ENCODE measurements at places on chromosomes 5 and 9.

DNA sequence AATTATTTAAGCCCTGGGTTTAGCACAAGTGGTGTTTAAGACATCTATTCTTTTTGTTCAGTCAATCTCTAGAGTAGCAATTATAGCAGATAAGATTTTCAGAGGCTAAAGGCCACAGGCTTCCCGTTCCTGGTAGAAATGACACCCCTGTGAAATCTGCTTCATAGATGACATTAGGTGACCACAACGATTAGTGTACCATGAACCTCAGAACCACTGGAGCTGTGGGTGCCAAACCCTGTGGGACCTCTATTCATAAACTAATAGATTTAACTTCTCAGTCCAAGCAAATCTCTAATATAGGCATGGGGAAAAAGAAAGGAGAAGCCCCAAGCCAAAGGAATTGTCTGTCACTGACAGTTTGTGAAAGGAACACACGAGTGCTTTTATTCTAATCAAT is 207.4 kb downstream of the ARRDC3 start:
- DNase-seq = no peak

DNA sequence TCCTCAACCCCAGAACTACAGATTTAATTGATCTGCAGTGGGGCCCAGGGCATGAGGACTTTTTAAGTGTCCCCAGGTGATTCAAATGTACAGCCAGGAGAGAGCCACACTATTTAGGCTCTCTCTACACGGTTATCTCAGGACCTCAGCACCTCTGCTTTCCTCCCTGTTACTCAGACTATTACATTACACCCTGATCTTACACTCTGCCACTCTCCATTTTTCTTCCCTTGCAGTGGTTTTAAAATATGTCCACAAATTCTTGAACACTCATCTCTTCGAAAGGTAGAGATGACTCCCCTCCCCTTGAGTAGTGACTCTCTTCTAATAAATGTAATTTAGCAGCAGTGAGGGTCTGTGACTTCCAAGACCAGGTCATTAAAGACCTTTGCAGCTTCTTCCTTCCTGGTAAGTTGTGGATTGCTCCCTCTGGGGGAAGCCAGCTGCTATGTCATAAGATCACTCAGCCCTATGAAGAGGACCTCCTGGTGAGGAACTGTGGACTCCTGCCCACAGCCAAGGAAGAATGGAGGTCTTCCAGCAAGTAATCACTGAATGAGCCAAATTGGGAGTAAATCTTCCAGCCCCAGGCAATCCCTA is 87.5 kb upstream of the SSBP2 start:
- no peak for DNase-seq

- DNase-seq = no peak
These were observed 28.2 kb downstream of the YIPF5 start for GRCh38 chr5:144142139-144142823.

DNA sequence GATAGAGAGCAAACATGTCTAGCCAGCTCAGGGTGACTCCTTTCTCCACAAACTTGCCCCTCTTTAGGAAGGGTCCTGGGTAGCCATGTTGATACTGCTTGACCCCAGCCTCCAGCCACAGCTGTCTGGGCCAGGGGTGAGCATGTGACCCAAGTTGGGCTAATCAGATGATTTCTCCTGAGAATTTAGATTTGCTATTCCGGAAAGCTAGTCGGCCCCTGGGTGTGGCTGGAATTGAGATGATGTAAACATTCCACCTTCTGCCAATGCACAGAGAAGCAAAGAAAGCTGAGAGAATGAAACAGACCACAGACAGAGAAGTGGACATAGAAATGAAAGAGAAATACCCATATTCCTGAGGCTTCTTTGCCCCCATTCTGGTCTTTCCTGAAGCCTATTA is 17.8 kb upstream of the B4GALT1 start:
- no peak for DNase-seq

DNA sequence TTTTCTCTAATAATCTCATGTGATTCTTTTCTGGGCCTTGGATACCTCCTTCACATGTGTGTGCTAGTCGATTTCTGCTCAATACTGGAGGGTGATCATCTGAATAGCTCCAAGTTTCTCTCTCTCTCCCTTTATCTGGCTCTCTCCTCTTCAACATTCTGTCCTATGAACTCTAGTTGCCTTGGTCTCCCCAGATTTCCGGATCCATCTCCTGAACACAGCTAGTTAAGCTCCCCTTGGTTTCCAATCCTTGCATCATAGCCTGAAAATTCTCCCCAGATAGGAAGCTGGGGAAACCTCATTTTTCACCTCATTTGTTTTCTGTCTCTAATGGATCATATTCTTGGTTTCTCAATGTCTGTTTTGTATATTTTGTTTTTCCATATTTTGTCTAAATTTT is 832.3 kb downstream of the MTRR start:
- DNase-seq = no peak

DNA sequence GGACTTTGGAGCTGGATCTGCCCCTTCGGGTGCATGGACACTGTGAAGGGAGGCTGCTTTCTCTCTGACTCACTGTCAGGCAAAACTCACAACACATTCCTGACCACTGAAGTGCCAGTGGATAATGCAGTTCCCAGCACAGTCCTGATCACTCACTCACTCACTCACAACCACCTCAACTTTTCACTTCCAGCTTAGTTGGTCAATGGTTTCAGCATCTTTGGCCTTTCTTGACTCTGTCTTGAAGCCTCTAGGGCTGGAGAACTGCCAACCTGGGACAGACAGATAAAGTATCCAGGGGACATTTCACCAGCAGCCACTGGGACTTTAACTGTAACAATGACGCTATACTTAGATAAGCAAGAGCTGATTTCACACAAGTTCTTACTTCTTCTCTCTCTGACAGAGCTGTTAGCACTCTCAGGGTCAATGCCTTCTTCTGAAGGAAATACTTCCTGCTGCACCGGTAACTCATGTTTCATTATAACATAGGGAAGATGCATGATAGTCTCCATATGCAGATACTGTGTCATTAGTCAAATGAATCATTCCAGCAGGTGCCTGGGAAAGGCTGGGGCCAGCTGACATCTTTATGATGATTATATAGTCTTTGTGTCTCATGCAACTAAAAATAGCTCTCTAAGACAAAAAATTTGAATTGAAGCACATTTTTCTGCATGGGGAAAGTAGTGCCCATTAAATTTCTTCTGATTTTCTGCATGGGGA is 499.0 kb downstream of the SEMA5A start:
- DNase-seq = no peak

- no peak for DNase-seq
These were observed 106.3 kb downstream of the ROR2 start for GRCh38 chr9:91843623-91844148.

GRCh38 chr5:160493806-160494338 is 72.2 kb downstream of the PTTG1 start:
- no peak for DNase-seq

DNA sequence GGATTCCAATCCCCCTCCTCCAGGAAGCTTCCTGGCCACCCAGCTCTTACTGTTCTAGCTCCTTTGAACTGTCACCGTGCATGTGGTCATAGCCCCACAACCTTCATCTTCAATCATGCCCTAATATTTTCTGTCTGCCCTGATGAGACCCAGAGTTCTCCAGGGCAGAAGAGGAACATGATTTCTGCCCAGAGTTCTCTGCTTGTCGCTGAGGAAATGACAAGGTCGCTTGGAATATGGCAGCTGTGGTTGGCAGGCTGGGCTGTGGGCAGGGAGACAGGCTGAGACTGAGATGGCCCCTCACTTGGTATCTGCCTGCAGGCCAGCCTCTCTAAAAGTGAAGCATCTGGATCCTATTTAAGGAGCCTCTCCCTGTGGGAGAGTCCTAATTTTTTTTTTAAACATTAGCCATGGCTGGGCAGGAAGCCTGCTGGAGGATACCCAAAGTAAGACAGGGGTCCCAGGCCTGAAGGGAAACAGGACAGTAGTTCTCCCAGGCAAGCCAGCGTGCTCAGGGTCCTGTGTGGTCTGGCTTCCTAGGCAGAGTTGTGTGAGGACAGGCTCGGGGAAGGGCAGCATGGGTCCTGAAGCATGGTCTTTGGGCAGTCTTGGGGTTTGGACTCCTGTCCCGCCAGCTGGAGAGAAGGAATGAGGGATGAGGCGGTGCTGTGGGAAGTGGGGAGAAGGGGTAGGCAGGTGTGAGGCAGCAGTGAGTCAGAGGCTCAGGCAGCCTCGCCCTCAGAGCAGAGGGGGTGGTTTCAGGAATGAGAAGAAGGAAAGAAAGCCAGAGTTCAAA is 242.1 kb downstream of the FSTL4 start:
- DNase-seq = no peak

DNA sequence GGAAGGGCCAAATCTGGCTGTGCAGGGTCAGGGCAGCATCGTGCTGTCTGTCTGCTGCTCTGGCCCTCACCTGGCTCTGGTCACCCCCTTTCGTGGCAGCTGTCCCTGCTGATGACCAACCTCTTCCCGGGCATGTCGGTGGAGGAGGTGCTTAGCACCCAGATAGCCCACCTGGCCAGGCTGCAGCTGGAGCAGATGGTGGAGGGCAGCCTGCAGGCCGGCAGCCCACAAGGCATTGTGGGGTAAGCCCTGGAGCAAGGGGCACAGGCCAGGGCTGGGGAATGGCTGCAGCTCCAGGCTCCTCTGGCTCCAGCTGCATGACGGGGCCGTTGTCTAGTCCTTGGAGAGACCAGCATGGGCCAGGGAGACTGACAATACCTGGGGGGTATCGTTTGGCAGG is 8.2 kb downstream of the TOR2A start:
- DNase-seq = no peak

DNA sequence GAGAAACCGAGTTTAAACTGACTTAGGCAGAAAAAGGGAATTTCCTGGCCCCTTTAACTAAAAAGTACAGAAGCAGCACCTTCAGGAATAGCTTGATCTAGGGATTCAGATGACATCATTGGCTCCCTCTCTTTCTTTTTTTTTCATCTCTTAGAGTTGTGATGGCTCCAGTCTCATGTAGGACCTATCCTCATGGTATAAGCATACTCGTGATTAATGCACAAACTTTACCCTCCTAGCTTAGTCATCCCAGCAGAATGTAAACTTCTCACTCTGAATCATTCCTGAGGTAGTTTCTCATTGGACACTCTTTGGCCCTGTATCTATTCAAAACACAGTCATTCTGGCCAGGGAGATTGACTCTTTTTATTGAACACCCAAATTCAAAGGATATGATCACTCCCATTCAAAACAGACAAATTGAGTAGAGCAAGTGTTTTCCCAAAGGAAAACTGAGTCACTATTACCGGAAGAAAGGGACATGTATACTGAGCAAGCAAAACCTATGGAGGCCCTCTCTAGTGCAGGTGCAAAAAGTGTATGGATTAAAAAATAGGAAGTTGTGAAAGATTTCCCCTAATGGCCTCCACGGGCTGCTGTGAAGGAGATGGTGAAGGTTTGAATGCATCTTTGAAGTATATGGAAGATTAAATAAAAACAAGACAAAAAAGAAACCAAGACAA is 27.6 kb upstream of the SMIM23 start:
- no peak for DNase-seq

DNA sequence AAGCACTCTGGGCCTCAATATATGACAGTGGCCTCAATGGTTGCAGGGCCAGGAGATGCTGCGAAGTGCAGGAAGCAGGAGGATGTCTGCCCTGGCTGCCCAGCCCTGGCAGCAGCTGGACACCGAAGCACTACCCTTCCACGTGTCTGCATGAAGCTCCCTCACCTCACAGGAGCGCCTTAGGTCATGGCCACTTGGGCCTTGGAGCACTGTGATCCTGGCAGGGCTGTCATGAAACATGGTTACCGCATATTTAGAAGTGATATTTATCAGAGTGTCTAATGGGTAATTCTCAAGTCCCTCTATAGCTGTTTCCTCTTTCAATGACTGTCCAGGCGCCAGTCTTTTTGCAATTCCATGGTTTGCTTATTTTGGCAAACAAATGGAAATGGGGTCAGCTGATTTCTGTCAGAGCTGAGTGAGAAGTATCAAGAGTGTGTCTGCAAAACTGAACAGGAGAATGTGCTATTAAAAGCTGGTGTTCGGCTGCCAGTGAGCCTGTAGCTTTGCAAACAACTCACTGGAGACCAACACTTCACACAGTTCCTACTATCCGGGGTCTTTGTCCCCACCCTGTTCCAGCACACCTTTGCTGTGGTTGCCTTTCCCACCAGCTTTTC is 285.9 kb downstream of the KIF4B start:
- no peak for DNase-seq

DNA sequence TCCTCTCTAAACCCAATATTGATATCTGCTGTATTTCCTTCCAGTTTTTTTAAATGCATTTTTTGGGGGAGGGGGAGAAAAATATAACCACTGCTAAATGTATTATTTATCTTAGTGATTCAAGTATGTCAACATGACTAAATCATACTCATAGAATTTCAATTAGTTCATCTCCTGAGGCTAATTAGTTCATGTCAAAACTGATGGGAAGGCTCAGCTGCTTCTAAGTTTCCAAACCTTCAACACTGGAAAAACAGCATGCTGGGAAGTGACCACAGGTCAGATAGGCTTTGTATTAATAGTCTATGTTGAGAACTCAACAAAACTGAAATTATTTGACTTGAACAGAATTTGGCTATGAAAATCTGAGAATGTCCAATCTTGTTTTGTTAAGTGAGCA is 118.7 kb downstream of the TTLL11 start:
- no peak for DNase-seq

DNA sequence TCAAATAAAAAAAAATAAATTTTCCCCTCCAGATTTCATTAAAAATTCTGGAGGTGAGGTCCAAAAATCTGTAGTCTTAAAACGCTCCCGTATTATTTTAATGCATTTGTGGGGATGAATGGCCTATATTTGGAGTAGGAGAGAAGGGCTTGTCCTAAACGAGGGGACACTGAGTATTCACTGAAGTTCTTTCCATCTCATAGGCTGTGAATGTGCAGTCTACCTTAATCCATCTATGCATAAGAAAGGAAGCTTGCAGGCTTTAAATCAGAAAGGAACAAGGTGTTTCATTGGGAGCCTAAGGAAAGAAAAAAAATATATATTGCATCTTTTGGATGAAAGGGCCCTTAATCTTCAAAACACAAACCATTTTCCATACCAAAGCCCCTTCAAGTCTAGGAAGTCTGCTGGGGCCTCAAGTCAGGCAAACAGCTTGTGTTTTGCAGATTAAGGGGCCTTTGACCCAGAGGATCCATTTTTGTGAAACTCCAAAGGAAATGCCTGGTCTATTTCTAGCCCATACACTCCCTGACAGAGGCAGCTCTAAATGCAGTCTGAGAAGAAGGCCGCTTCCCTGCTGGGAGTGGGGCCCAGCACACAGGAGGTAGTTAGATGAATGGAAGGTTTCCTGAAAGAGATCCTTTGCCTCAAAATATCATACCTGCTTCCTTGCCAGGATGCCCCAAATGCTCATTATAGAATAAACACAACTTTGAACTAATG is 35.6 kb downstream of the BRINP1 start:
- DNase-seq = no peak

DNA sequence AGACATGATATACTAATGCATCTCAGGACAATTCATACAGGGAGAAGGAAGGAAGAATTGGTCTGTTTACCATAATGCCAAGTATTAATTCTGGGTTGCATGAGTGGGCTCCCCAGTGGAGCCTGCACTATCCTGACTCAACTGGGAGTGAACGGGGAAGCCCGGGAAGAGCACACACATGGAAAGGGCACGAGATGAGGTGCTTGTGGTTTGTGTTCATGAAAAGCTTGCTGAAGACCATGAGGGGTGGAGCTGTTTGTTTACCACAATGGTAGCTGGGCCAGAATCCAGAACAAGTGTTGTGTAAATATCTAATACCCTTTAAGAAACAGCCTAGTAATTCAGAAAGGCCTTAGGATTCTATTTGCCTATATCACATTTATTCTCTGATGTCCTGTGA is 44.6 kb downstream of the POC5 start:
- DNase-seq = no peak

Data from Peyer's patch (tissue), 4 donors.